ENCODE measurements at places on chromosomes 11 and 22. TPM values are rescaled to one million over a fixed set of nuclear protein-coding genes. Genes with fewer than 3 reads are reported as not detected.

The RBMXL2 gene
- total RNA-seq = not detected

The GRM5 gene
- not detected for total RNA-seq

The MOGAT2 gene
- total RNA-seq = 0.44 TPM

The KDM4D gene
- total RNA-seq = 1.5 TPM

The AQP11 gene
- total RNA-seq = 0.64 TPM

The FREY1 gene
- 0.82 TPM for total RNA-seq

The BTBD18 gene
- total RNA-seq = not detected

The MFNG gene
- total RNA-seq = 95.5 TPM

The RFPL1 gene
- total RNA-seq = not detected

The TEX54 gene
- not detected for total RNA-seq

The IGSF22 gene
- total RNA-seq = not detected

The NXPE4 gene
- not detected for total RNA-seq

The ESAM gene
- total RNA-seq = 26.1 TPM

The DBX1 gene
- not detected for total RNA-seq

The ZP1 gene
- not detected for total RNA-seq

The TAF6L gene
- 25.3 TPM for total RNA-seq

The SLC22A9 gene
- not detected for total RNA-seq

The SAA1 gene
- total RNA-seq = 6.9 TPM

The OR8D1 gene
- total RNA-seq = not detected

The SLC16A8 gene
- total RNA-seq = not detected

The ARHGAP42 gene
- total RNA-seq = 4.9 TPM

The MS4A6E gene
- total RNA-seq = not detected

The NRXN2 gene
- total RNA-seq = 0.29 TPM

The TMEM191C gene
- total RNA-seq = 1.3 TPM

The GNG3 gene
- not detected for total RNA-seq

The SLCO2B1 gene
- total RNA-seq = 1.1 TPM

The RGL4 gene
- 1.7 TPM for total RNA-seq

The SYNGR1 gene
- total RNA-seq = 6.6 TPM

The ANKK1 gene
- total RNA-seq = not detected

The OSM gene
- total RNA-seq = 1.2 TPM

The SEC14L6 gene
- total RNA-seq = not detected

The DDX25 gene
- total RNA-seq = not detected

The RCOR2 gene
- 0.16 TPM for total RNA-seq

The GPR137 gene
- 29.2 TPM for total RNA-seq

All from GM12878 (cell line).